ENCODE measurements at places on chromosomes 1 and 21.

DNA sequence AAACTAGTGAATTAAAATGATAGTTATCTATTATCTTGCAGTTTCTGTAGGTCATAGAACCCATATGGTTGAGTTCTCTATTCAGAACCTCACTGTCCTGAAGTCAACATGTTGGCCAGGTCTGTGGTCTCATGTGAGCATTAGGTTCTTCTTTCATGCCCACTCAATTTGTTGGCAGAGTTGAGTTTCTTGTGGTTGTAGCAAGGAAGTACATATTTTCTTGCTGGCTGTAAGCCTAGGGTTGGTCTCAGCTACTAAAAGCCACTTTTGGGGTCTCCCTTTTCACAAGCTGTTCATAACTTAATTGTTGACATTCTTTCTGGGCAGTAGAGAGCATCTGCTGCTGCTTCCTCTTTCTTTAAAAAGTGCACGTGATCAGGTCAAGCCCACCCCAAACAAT, 1165.1 kb upstream of the NCAM2 start:
- H3K36me3 ChIP-seq, result no peaks in the 10 kb centered on the region
- no peaks in the 10 kb centered on the region for H3K27me3 ChIP-seq

DNA sequence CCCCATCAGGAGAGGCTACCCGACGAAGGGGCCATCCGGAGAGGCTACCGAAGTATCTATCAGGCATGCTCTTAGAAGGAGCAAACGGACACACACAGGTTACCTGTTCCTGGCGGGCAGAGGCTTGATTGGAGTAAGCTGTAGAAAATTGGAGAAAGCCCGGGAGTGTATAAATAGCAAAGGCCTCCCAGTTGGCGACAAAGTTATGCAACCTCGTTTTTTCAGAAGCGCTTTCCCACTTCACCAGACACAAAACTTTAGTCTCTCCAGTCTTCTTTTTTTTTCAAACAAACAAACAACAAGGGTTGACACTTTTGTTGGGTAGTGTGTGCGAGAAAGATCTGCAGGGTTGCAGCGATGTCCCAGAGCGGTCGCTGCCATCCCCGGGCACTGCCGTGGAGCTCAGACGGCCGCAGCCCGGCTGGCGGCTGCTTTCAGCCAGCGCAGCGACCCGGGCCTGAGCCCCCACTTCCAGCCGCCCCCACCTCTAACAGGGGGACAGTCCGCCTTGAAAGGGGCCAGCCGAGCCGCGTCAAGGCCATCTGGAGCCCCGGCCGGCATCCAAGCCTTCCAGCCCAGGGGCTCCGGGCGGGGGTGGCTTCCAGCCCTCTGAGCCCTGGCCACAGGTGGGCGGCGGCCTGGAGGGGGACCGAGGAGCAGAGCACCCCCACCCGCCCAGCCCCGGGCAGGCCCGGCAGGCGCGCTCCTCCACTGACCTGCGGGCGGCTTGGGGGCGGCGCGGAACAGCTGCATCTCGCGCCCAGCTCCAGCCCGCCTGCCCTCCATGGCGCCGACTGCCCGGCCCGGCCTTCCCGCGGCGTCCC, 616 bp downstream of the MCOLN3 start:
- H3K27me3 ChIP-seq, result peaks cover 9% of the 10 kb centered on the region
- H3K4me3 ChIP-seq, result peak overlapping the region; percentile 66
- no peak overlapping the region for H3K27ac ChIP-seq
- H3K36me3 ChIP-seq, result no peaks in the 10 kb centered on the region

DNA sequence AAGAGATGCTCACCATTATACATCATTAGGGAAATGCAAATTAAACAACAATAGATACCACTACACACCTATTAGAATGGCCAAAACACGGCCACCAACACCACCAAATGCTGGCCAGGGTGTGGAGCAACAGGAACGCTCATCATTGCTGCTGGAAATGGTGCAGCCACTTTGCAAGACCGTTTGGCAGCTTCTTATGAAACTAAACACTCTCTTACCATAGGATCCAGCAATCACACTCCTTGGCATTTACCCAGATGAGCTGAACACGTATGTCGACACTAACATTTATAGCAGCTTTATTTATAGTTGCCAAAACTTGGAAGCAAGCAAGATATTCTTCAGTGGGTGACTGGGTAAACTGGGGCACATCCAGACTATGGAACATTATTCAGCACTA, 28.9 kb upstream of the ADARB1 start:
- H3K36me3 ChIP-seq, result no peaks in the 10 kb centered on the region
- H3K27me3 ChIP-seq, result no peaks in the 10 kb centered on the region
- no peak overlapping the region for H3K4me3 ChIP-seq
- DNase-seq, result no peak

DNA sequence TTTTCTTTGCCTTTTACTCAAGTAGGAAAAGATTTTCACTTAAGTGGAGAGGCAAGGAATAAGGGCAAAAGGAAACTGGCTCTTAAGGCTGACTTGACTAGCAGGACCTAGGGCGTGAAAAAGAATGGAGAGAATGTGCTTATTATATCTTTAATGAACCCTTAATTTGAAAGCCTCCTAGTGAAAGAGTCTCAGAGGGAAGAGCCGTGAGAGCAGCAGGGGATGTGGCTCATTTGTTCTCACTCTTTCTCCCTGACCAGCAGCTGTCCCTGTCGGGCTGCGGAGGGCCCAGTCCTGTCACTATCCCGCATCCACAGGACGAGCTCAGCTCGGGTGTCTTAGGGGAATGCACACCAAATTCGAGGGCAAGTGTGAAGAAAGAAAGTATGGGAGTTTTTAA, 180.1 kb downstream of the EDEM3 start:
- no peaks in the 10 kb centered on the region for H3K4me1 ChIP-seq
- no peak overlapping the region for H3K4me3 ChIP-seq
- no peaks in the 10 kb centered on the region for H3K36me3 ChIP-seq
- DNase-seq, result no peak
- H3K27ac ChIP-seq, result no peak overlapping the region
- no peaks in the 10 kb centered on the region for H3K27me3 ChIP-seq

GRCh38 chr1:3717715-3718601, 34.3 kb upstream of the CCDC27 start:
- no peak for DNase-seq
- H3K4me1 ChIP-seq, result no peaks in the 10 kb centered on the region
- H3K27ac ChIP-seq, result peak overlapping the region; percentile 55

DNA sequence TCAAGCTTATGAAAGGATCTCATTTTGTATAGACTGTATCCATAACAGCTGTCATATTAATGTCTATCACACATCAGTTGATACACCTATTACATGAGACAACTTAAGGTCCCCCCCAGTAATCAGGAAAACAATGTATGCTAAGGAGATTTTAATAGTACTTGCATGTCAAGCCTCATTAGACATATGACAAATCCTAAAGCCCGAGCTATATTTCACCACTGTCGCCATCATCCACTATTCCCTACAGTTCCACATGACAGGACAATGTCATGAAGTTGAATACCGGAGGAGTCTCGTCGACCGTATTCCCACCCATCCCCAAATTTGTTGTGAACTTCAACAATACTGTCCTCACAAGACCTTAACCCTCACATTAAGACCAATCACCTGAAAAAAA, 3.4 kb downstream of the HMGN1 start:
- no peaks in the 10 kb centered on the region for H3K27me3 ChIP-seq
- no peak overlapping the region for H3K4me3 ChIP-seq
- DNase-seq, result no peak
- no peaks in the 10 kb centered on the region for H3K4me1 ChIP-seq
- no peaks in the 10 kb centered on the region for H3K36me3 ChIP-seq

DNA sequence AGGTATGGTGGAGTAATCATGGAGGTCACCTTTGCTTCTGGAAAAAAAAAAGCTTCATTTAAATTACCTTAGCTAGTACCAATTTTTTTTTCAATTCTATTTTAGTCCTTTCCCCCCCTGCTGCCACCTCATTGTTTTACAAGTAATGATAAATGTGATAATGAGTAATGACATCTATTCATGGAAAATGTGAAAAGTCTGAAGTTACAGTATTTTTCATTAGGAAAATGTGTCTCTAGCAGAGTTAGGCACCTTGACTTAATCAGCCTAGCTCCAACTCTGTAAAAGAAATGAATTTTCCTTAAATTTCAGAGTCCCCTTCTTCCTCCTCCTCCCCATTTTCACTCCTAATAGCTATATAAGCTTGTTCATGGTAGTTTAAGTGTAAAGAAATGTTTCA, 204.9 kb upstream of the USP25 start:
- no peak overlapping the region for H3K27ac ChIP-seq
- no peaks in the 10 kb centered on the region for H3K36me3 ChIP-seq
- H3K27me3 ChIP-seq, result no peaks in the 10 kb centered on the region
- no peak overlapping the region for H3K4me3 ChIP-seq

DNA sequence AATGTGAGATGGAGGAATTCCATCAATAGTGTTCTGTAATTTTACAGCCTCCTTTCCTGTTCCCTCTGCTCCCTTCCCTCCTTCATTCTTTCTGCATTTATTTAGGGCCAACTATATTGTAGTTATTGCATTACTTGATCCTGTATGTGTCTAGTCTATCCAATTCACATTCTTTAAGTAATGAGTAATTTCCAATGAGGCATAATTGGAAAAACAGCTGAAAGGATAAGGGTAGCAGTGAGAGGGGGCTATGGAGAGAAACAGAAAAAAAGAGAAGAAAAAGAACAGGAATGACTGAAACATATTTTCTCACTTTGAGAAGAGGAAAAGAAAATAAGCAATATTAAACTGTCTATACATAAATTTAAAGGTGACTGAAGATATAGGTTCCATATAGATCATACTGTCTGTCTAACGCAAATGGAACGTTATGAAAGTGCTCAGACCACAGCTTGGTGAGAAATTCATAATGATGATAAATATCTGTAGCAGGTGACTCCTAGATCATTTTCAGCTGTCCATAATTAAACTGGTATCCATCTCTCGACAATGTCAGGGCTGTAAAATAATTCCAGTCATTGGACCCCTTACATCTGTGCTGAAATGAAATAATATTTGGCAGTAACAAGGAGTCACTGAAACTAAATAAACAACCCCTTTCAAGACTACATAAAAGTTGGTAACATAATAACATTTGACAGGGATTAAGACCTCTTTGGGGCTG, 61.8 kb downstream of the SPAG17 start:
- DNase-seq, result no peak
- no peak overlapping the region for H3K27ac ChIP-seq
- H3K4me1 ChIP-seq, result no peaks in the 10 kb centered on the region
- no peaks in the 10 kb centered on the region for H3K27me3 ChIP-seq
- no peaks in the 10 kb centered on the region for H3K36me3 ChIP-seq

- no peaks in the 10 kb centered on the region for H3K4me1 ChIP-seq
- no peaks in the 10 kb centered on the region for H3K27me3 ChIP-seq
- DNase-seq, result peak; percentile 24
Measured at GRCh38 chr1:30418939-30419720, 304.3 kb downstream of the MATN1 start.

- no peak for DNase-seq
- no peaks in the 10 kb centered on the region for H3K27me3 ChIP-seq
- H3K4me1 ChIP-seq, result no peaks in the 10 kb centered on the region
- H3K4me3 ChIP-seq, result peak overlapping the region; percentile 88
Measured at GRCh38 chr1:50966991-50967390, 3.1 kb upstream of the CDKN2C start.

DNA sequence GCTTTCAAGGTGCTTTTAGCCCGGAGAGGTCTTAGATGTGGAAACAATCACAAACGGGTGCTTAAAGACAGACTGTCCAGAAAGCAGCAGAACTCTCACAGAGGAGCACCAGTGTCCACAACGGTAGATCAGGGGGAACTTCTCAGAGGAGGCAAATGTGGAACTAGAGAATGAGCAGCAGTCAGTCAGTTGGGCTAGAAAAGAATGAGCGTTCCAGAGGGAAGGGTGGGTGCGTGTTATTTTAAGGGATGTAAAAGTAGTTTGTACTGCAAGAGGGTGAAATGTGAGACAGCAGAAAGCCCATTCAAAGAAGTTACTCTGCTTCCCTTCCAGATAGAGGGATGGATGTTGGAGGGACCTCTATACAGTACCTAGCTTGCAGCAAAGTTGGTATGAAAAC, 30.9 kb downstream of the RGS5 start:
- H3K27ac ChIP-seq, result no peak overlapping the region
- H3K4me1 ChIP-seq, result no peaks in the 10 kb centered on the region
- no peaks in the 10 kb centered on the region for H3K27me3 ChIP-seq
- H3K36me3 ChIP-seq, result no peaks in the 10 kb centered on the region
- no peak overlapping the region for H3K4me3 ChIP-seq
- no peak for DNase-seq

DNA sequence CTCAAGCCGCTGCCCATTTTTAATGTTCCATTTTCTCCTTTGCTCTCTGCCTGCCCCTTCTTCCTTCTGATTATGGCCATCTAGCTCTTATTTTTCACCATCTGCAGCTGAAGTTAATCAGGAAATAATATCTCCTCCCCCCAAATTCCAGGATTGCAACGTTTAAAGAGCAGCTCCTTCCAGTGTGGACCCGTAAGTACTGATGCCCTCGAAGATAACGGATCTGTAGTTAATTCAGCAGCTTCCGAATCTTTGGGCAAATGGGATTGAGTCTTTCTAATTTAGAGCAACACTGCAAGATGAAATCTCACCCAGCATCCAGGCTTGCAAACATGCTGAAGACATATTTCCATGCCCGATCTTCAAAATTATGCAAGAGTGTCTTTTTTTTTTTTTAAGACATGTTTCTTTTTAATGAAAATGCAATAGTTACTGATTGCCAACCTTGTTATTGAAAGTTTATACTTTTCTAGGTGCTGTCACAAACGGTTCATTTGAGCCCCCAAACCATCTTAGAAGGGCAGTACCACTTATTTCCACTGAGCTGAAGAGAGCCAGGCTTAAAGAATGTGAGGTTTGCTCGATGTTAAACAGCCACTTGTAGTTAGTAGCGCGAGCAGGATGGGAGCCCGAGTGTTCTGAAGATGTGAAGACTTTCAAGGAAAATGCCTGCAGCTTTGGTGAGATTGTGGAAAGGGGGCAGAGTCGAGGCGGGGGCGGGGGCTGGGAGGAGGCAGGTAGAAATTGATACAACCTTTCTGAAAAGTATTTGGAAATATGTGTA, 10.9 kb upstream of the RCAN3 start:
- H3K27ac ChIP-seq, result no peak overlapping the region
- DNase-seq, result no peak
- H3K27me3 ChIP-seq, result no peaks in the 10 kb centered on the region
- H3K4me3 ChIP-seq, result no peak overlapping the region
- no peaks in the 10 kb centered on the region for H3K4me1 ChIP-seq
- no peaks in the 10 kb centered on the region for H3K36me3 ChIP-seq

DNA sequence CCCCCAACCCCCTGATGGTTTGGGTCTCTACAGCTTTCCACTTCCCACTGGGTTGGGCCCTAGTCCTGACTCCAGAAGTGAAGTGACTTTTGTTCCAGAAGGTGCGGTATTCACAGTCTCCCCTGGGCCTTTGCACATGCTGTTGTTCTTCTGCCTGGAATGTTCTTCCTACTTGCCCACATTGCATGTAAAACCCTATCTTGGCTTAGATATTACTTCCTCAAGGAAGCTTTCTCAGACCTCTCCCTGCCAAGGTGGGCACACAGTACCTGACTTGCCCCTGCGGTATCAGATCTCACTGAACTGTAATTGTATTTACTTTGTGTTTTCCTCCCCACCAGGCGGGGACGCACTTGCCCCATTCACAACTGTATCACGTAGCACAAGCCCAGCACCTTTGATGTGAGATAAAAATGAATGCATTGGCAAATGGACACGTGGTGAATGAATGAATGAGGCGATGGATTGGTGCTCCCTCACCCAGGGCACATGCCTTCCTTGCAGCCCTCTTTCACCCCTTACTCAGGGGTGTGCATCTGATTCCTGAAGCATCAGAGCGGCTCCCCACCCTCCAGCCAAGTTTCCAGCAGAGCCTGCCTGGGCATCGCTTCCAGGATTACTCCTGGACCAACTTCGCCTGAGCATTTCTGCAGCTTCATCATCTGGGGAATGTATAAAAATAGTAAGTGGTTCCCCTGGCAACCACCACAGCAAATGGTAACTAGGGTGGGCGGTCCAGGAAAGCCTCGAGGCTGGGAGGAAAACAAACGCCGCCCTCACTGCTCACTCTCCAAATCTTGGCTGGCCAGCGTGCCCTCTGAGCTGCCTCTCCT, 19.8 kb downstream of the NENF start:
- no peak for DNase-seq
- H3K27me3 ChIP-seq, result no peaks in the 10 kb centered on the region
- H3K4me1 ChIP-seq, result no peaks in the 10 kb centered on the region
- no peak overlapping the region for H3K4me3 ChIP-seq
